ENCODE measurements at places on chromosomes 12 and 14.

GRCh38 chr12:131915000-131915689 is 13.9 kb upstream of the PUS1 start:
- no peak for DNase-seq

DNA sequence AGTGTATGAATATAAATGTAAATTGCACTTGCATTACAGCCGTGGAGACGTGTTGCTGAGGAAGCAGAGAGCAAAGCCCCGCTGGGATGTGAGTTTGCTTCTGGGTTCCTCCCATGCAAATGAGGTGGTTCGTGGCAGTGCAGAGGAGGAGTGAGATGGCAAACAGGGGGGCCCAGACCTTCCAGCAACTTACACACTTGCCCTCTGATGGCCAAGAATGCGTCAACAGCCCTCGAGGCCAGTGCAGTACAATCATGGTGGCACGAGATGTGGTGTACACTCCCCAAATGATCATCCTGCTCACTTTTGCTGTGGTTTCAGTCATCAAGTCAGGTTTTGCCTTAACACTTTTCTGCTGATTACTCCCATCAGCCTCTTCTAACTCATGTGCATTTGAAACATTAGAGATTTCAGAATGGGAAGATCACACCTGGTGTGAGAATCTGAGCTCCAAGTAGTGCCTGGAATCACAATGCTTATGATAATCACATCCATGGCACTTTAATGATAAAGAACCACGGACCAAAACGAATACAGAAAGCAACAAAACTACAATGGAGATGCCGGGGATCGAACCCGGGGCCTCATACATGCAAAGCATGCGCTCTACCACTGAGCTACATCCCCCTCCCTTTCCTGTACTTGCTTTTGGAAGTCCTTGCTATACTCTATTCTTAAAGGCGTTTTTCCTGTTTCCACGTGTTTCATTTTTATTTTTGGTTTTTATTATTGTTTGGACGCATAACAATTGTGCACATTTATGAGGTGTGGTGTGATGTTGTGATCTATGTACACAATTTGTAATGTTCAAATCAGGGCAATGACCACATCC is 7.0 kb upstream of the UBC start:
- peak; percentile 51 for DNase-seq

GRCh38 chr14:84533181-84533725 is 996.7 kb upstream of the FLRT2 start:
- no peak for DNase-seq

GRCh38 chr12:126159139-126159538 is 1093.9 kb downstream of the AACS start:
- no peak for DNase-seq

DNA sequence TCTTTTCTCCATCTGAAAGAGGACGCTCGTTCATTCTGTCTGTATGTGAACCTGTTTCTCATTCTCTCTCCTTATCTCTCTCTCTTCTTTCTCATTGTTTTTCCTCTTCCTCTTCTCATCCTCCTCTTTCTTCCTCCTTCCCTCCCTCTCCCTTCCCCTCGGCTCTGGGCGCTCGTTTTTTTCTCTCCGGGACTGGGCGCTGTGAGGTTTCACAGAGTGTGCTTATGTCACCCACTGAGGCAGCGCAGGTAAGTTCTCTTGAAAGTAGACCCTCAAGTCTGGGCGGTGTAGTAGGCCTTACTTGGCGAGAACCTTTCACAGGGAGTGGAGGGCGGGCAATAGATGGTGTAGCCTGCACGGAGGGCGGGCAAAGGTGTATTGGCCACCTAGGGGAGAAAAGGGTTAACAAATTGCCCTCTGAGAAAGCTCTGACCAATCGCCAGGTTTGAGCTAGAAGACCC is 4.5 kb upstream of the SIX1 start:
- DNase-seq = no peak

DNA sequence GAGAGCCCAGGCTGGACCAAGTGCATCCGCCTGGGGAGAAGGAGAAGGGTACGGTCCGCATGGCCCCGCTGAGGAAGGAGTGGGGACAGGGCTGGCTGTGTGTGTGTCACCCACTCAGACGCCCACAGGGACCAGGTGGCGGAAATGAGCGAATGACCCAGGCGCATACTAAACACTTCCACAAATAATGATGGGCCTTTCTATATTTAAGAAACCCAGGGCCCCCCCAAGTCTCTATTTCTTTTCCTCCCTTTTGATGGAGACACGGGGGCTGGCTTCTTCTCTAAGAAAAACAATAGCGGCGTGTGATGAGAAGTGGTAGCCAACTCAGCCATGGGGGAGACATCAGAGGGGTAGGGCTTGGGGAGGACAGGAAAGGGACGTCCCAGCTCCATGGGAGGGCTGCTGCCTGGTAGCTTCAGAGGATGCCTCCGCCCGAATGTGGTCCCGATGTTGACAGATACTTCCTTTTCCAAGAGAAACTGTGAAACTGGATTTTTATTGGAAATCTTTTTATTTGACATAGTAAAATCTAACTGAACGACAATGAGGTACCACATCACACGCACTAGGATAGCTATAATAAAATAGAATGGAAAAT is 6.3 kb upstream of the MAP1LC3B2 start:
- no peak for DNase-seq
